ENCODE measurements at places on chromosomes 12 and 14.

DNA sequence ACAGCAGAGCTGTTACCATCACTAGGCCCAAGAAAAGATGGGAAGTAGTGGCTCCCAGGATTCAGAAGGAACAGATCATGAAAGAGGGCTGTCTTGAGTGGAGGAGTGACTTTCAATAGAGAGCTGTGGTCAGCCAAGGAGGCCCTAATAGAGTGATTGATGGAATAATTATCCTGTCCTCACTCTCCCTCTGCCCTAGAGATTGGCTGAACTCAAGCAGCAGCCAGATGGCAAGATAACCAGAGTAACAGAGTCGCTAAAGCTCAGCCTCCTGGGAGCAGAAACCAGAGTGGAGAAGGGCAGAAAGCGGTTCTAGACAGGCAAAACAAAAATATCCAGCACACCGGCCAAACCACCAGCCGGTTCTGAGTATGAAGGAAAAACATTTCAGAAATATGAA, 23.1 kb downstream of the GMFB start:
- DNase-seq: no peak

- no peak for DNase-seq
These were observed 63.4 kb upstream of the PTGR2 start for GRCh38 chr14:73788317-73788598.

GRCh38 chr12:89752341-89752740, 43.7 kb upstream of the ATP2B1 start:
- DNase-seq: no peak

DNA sequence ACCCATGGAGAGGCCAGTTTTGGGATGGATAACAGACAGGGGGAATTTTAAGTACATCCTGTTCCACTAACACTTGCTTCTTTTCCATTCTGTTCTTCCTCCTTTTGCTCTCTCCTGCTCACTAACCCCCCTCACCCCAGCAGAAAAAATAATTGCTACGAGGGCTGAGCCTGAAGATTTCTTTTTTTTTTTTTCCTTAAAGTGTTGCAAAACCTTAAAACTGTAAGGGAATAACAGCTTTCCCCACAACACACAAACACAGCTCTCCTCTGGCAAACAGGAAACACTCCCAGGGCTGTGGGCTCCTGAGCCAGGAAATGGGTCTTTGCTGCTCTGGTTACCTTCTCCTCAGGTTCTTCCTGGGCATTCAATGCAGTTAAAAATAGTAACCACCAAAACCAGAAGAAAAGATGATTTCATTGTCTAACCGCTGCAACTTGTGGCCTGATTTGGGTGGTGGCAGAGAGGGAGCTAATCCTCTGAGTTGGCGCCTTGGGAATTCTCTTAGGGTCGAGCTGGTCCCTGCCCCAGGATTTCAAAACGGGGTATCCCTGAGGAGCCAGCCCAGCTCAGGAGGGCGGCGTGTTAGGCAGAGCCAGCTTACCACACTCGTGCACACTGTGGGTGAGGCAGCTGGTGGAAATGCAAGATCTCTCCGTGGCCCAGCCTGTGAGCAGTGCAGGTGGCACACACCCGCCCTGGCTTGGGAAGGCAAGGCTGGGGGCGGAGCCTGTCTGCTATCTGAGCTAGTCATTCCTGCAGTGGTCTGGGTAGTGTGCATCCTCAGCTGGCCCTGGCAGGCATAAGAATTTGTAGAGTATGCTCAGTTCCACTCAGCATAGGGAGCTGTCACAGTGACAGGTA, 17.1 kb upstream of the EMP1 start:
- peak; percentile 90 for DNase-seq

- DNase-seq: no peak
These were observed 63.4 kb upstream of the PPP4R3A start for GRCh38 chr14:91573528-91573893.

- peak; percentile 79 for DNase-seq
These were observed 501.0 kb downstream of the RERGL start for GRCh38 chr12:17588968-17589367.

GRCh38 chr14:32343926-32344430, 14.9 kb downstream of the AKAP6 start:
- DNase-seq: no peak

- peak; percentile 95 for DNase-seq
These were observed 237.4 kb upstream of the PWP1 start for GRCh38 chr12:107448198-107448597.

- DNase-seq: no peak
These were observed 124.4 kb upstream of the KRR1 start for GRCh38 chr12:75635606-75636444.

- DNase-seq: no peak
These were observed 10.0 kb downstream of the ART4 start for GRCh38 chr12:14833336-14833735.
